ENCODE measurements at places on chromosomes 6 and 20.

DNA sequence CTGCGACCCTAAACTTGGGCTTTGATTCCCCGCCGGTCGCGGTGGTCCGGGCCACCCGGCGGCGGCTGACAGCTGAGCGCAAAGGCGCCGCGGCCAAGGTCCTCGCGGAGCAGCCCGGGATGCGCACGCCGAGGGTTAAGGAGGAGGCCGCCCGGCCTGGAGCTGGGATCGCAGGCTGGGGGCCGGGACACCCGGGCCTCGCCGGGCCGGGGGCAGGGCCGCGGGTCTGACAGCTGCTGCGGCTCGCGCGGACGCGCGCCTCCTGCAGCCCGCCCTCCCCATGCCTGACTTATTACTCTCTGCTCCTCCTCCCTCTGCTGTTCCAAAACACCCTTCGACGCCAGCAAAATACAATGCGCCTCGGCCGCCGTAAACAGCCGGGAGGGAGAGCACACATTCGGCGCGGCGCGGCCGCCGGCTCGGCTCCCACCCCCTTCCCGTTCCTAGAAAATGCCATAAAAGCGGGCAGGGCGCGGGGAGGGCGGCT is 746 bp downstream of the BACH2 start:
- DNase-seq = peak; percentile 86

DNA sequence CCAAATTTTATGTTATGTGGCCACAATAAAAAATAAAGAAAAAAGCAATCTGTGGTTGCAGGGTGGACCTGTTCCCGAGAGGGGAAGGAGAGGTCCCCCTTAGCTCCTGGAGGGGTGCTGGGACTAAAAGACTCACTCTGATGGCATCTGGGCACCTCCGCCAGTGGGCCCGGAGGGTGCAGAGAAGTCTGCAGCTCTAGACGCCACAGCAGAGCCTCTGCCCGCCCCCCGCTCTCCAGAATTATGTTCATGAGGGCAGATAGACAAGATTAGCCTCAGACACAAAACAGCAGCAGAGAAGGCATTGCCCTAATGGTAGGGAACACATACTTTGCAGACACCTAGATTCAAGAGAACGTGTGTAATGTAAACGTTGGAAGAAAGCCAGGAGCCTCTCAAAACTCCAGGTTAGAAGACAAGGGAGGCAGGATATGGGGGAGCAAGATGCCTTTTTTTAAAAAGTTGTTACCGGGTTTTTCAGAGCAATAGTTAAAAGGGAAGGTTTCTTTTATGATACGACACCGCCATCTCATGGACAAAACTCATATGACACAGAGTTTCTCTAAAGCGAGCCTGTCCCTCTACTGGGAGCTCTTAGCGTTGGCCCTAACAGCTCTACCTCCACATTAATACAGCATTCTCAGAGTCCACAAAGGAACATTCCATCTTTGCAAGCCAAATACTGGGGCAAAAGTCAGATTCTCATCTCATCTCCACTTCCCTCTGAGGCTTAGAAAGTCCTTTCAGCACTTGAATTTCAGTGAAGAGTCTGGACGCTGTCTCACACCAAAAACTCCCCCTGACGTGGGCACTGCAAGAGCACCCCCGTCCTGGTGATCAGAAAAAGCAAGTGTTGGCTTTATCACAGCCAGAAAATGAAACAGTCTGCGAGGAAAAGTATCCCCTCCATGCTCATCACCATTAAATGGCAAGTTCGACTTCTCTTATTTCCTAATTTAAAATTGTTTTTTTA is 47.2 kb downstream of the FOXF2 start:
- DNase-seq = peak; percentile 45

DNA sequence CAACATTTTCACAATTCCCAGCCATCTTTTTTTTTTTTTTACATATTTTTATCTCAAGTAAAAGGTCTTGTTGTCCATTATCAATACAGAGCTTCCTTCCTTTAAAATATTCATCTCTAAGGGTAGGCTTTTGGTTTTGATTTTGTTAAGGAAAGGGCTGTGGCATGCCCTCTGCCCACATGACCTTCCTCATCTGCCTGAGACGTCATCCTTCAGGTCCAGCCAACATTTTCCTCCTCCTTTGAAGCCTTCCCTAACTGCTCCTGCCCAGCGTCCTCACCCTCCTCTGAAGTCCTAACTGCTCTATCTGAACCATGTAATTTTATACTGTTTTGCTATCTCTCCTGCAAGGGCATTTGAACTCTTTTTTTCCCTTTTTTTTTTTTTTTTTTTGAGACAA is 73.9 kb upstream of the TGM3 start:
- no peak for DNase-seq

GRCh38 chr6:105810922-105811482 is 275.1 kb upstream of the PRDM1 start:
- DNase-seq = no peak

DNA sequence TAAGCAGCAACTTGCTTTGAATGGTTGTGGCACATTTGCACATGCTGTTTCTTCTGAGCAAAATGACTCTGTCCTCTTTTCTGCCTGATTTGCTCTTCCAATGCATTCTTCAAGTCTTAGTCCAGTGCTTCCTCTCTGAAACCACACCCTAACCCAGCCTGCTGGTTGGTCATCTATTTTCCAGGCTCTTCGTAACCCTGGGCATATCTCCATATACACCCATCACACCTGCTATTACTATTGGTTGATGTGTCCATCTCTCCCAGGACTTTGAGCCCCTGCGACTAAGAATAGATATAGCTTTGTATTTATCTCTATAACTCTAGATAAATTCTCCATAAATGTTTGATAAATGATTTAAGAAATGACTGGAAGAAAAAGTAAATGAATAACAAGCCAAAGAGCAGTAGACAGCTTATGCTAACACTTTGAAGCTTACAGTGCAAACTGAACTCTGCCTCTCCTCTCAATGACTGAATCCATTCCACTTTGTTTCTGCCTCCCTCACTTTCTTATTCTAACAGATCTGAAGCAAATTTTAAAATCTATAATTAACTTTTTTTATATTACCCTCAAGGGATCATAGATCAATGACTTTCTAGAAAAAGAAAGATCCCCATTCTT is 59.7 kb upstream of the NT5E start:
- DNase-seq = no peak

GRCh38 chr6:90739802-90740201 is 152.9 kb upstream of the MAP3K7 start:
- DNase-seq = no peak

- no peak for DNase-seq
These were observed 36.5 kb downstream of the NOX3 start for GRCh38 chr6:155419161-155419560.

GRCh38 chr20:6590891-6591637 is 176.4 kb upstream of the BMP2 start:
- no peak for DNase-seq

DNA sequence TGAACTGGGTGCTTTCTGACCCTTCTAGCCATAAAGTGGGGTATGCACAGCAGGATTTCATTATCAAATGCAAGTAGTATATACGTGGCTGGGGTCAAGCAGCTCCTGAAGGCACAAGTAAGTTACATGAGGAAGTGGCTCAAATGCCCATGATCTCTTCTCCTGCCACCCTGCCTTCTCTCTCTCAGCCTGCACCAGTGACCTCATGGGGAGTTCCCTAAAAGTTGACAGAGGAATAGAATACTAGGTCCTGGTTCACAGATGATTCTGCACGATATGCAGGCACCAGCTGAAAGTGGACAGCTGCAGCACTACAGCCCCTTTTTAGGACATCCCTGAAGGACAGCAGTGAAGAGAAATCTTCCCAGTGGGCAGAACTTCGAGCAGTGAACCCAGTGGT is 282.0 kb downstream of the BCKDHB start:
- DNase-seq = no peak

- DNase-seq = no peak
These were observed 344.0 kb downstream of the PLCB1 start for GRCh38 chr20:8476021-8476420.

GRCh38 chr20:14799545-14800216 is 462.3 kb upstream of the FLRT3 start:
- DNase-seq = no peak

DNA sequence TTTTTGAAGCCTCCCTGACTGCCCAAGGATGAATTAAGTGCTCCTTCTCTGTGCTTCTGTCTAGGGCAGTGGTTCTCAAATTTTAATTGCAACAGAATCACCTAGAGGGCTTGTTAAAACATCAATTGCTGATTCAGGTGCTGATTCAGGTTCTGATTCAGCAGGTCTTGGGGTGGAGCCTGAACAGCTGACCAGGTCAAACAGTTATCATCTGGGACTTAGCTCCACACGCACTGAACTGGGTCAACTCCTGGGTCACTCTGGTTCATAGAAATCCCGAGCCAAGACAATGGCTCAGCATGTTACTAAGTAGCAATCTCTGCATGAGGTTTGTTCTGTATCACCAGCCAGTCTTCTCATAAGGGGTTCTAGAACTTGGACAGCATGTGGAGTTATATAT is 192.3 kb downstream of the GJA1 start:
- DNase-seq = no peak

GRCh38 chr6:127878115-127878514 is 22.7 kb downstream of the THEMIS start:
- DNase-seq = no peak

- DNase-seq = peak; percentile 64
These were observed 127.0 kb downstream of the PHACTR3 start for GRCh38 chr20:59731376-59731775.

DNA sequence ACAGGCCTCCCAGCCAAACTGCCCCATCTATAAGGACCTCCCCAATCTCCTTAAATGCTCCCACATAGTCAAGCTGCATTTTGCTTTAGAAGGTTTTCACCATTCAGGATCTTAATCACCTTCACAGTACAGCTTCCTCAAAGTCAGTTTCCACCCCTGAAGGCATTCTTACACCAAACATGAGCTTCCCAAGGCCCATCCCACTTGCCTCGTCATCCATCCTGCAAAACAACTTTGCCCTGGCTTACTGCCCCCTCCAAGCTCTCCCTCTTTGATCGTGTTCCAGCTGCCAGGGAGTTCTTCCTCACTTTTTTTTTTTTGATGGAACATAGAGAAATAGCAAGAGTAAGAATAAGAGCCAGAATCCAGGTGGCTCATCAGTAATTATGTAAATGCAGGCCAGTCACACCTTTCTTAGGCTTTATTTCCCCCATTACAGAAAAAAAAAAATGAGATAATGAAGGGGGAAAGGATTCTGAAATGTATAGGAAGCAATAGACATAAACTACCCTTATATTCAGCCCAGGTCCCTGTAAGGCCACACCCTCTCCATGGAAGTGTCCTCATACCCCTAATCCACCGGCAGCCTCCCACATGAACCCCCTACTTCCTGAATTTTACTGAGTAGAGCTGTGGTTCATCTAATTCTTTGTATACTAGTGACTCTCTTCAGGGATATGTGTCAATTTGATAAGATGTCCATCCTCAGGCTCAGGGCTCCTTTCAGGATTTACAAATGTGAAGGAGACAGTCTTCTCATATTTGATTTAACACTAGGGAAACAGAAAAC is 12.7 kb downstream of the TRIM27 start:
- DNase-seq = no peak

DNA sequence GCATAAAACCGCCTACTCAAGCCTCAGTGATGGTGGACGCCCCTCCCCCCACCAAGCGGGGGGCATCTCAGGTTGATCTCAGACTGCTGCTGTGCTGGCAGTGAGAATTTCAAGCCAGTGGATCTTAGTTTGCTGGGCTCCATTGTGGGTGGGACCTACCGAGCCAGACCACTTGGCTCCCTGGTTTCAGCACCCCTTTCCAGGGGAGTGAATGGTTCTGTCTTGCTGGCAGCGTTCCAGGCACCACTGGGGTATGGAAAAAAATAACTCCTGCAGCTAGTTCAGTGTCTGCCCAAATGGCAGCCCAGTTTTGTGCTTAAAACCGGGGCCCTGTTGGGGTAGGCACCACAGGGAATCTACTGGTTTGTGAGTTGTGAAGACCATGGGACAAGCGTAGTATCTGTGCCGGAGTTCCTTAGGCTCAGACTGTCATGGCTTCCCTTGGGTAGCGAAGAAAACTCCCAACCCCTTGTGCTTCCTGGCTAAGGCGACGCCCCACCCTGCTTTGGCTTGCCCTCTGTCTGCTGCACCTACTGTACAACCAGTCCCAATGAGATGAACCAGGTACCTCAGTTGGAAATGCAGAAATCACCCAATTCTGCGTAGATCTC is 1334.5 kb upstream of the ADGRB3 start:
- no peak for DNase-seq

DNA sequence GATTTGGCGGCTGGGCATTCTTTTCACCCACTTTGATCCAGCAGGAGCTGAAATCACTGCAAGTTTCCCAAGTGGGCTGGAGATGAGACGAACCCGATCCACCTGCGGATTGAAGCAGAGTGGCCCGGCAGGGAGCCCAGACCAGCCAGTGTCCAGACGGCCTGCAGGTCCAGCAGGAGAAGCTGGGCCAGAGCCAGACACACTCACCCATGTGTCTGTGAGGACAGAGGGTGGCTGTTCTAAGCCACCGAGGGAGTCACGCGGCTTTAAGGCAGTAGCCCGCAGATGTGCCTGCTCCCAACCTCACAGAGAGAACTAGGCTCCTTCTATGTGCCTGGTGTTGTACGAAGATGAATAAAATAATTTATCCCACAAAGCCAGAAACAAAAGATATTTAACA is 200.7 kb downstream of the WDR27 start:
- DNase-seq = no peak

GRCh38 chr6:44342489-44342888 is at the start of gene SPATS1:
SPATS1 (plus strand) TSS chr6:44342650; CDS start chr6:44343096, 446 bp downstream.
- DNase-seq = peak; percentile 51

GRCh38 chr20:10541668-10542411 is 106.7 kb downstream of the SLX4IP start:
- DNase-seq = no peak

DNA sequence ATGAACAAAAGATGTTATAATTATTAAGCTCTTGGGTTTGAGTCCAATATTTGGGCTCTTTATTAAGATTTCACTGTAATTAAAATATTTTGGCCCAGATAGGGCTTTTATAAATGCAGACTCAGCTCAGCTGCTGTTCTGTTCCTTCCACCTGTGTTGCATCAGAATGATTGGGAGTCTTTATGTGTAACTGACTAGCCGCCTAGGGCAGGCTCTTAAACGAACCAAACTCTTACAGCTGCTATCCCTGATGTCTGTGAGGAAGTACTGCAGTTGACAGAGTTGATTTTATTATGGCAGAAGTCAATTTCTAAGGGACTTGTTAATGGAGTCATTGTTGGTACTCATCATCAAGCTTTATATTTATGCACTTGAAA is 144.7 kb downstream of the MYO6 start:
- no peak for DNase-seq

DNA sequence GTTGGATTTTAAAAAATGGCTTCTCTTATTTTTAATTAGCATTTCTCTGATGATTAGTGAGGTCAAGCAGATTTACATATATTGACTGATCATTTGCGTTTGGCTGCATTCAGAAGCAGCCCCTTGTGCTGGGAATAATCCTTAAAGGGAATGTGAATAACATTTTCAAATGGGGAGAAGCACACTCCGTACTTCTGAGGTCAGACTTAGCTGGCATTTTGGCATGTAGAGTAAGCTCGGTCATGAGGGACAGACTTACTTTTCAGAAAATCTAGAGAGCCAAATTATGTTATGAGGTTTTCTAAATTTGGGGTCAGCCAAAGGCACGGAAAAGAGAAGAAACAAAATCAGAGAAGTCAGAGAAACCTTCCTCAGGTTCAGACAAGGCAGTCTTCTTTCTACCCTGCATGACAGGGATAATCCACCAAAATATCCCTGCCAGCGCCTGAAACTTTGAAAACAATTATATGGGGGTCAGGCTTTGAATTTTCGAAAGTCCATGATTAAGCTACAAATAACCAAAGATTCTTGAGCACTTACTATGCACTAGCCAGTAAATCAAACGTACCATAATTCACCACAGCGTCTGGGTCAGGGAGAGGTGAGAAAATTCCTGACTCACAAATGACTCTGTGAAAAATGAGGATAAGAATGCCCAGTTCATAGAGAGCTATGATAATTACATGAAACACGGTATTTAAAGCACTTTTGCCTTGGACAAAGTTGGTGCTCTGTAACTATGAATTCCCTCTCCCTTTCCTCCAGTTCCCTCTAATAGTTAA is 44.9 kb downstream of the ADAT2 start:
- DNase-seq = no peak

Data from left hindlimb (tissue), 1 donor.